Kidney tubule cell (primary cell): ENCODE measurements at places on chromosomes 5 and 9.

- no peak for DNase-seq
Measured at GRCh38 chr9:126979461-126979860, 64.9 kb downstream of the RALGPS1 start.

DNA sequence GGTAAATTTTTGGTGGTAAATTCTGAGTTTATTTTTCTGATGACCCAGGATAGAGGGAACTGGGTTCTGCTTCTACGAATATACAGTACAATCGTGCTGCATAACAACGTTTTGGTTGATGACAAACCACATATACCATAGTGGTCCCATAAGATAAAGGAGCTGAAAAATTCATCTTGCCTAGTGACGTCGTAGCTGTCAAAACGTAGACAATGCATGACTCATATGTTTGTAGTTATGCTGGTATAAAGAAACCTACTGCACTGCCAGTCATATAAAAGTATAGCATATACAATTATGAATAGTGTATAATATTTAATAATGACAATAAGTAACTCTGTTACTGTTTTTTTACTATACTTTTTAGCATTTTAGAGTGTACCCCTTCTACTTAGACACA lies 244.0 kb downstream of the GAS1 start:
- no peak for DNase-seq

- DNase-seq, result no peak
Measured at GRCh38 chr5:53073348-53073747, 36.2 kb downstream of the MOCS2 start.

- peak; percentile 72 for DNase-seq
Measured at GRCh38 chr9:4604678-4605095, 57.4 kb upstream of the PLPP6 start.

DNA sequence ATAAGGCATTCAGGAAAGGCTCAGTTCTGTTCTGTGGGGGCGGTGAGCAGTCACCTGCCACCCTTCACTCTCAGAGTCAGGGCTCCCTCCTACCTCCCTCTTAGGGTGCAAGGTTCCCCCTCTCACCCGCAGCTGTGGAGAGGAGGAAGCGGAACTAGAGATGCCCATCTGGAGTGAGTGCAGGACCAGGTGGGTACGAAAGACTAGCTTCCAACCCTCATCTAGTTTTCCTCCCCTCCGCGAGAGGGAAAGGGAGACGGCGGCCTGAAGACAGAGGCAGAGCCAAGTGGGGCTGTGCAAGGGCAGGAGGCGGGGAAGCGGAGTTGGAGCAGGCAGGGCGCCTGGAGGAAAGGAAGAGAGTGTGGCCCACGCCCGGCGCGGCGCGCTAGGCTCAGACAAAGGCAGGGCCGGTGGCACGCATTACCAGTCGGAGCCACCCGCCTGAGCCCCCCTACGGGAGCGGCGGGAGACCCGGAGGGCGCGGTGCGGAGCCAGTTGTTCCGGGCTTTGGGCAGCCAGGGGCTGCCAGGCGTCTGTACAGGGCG lies 7.3 kb downstream of the PRR7 start:
- DNase-seq, result peak; percentile 24
